Inflammatory macrophage (primary cell): ENCODE measurements at places on chromosomes 12 and 14.

GRCh38 chr12:1318327-1319031 is 275.9 kb downstream of the FBXL14 start:
- DNase-seq = peak; percentile 18

GRCh38 chr12:40376533-40377267 is 151.9 kb downstream of the LRRK2 start:
- no peak for DNase-seq

- DNase-seq = no peak
Observed at GRCh38 chr14:87334997-87335685, 657.8 kb downstream of the GALC start.

GRCh38 chr14:95269493-95269892 is 50.2 kb downstream of the CLMN start:
- no peak for DNase-seq

GRCh38 chr14:64910847-64911495 is 3.3 kb upstream of the CHURC1 start:
- DNase-seq = peak; percentile 15
